ENCODE measurements at places on chromosomes 7 and 10. TPM values are rescaled to one million over a fixed set of nuclear protein-coding genes. Genes with fewer than 3 reads are reported as not detected.

GRCh38 chr10:7610651-7611389, 55.9 kb downstream of the ITIH5 start:
- no peaks in the 10 kb centered on the region for H3K36me3 ChIP-seq
- no peaks in the 10 kb centered on the region for H3K27me3 ChIP-seq
- no peak overlapping the region for H3K4me3 ChIP-seq

Gene CAV1
- 502 TPM for total RNA-seq

Gene ABCB4
- total RNA-seq, result not detected

Gene DNAJC12
- total RNA-seq, result 12.0 TPM

Gene GBF1
- total RNA-seq, result 59.9 TPM

DNA sequence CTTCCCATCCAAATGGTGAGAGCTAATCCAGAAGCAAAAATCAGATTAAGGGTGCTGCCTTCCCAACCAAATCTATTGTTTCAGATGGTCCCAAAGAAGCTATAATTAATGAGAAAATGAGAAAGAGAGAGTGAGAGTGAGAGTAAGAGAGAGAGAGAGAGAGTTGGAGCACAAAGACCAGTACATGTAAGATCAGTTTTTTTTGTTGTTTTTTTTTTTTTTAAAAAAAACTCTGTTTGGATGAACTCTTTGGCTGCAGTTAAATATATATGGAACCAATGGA, 305.6 kb downstream of the PTEN start:
- no peak overlapping the region for H3K4me3 ChIP-seq
- no peak for DNase-seq
- peaks cover 26% of the 10 kb centered on the region for H3K4me1 ChIP-seq
- no peaks in the 10 kb centered on the region for H3K36me3 ChIP-seq
- no peaks in the 10 kb centered on the region for H3K27me3 ChIP-seq

DNA sequence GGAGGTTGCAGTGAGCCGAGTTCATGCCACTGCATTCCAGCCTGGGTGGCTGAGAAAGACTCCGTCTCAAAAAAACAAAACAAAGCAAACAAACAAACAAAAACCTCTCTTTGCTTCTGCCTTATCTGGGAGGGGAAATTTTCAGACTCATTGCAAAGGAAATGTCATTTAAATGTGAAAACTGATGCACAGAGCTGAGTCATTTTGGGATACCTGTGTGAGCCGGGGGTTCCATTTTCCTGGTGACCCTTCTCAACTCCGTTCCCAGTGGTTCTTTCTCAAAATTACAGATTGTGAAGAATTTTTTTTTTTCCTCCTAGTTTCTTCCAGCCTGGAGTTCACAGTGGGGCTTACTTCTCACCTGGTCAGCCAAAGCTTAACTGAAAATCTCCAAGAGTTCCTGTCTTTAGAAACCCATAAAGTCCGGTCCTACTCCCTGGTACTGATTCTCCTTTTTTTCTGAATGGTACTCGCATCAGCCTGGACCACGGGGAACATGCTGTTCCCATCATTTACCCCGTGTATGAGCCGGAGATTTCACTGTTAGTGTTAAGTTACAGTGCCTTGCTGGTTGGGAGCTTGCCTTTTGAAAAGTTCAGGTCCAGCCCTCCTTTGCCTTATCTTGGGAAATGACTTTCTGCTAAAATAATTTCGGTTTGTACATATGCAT, 56.9 kb downstream of the RBM20 start:
- no peak overlapping the region for H3K4me3 ChIP-seq
- DNase-seq, result no peak
- H3K4me1 ChIP-seq, result peaks cover under 1% of the 10 kb centered on the region

Gene ITPRID1
- not detected for total RNA-seq

- DNase-seq, result peak; percentile 84
- H3K27ac ChIP-seq, result no peak overlapping the region
- peaks cover 86% of the 10 kb centered on the region for H3K27me3 ChIP-seq
- peaks cover 4% of the 10 kb centered on the region for H3K36me3 ChIP-seq
- peak overlapping the region; percentile 62 for H3K4me3 ChIP-seq
These were observed 755 bp downstream of the HOXA13 start for GRCh38 chr7:27198871-27199801.

GRCh38 chr7:88046839-88047573, 113.0 kb downstream of the ADAM22 start:
- H3K27me3 ChIP-seq, result peaks cover 3% of the 10 kb centered on the region
- H3K27ac ChIP-seq, result no peak overlapping the region
- no peak overlapping the region for H3K4me3 ChIP-seq
- no peak for DNase-seq
- H3K36me3 ChIP-seq, result no peaks in the 10 kb centered on the region
- H3K4me1 ChIP-seq, result peaks cover 1% of the 10 kb centered on the region

Gene CALML5
- total RNA-seq, result not detected

Gene ZPBP
- not detected for total RNA-seq

DNA sequence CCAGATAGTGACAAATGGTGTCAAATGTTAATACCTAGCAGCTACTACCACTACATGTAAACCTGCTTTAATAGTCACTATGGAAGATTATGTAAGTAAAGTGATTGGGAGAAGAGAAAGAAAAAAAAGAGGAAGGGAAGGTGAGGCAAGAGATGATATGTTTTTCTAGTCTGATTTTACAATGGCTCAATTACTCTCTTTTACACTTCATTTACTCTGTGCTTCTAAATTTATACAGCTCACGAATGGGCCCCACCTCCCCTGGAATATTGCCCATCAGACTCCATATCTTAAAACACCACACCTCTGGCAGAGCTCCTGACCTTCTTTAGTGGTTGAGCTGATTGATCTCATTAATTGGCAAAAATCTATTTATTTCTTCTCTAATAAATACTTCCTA, 28.0 kb upstream of the IKZF1 start:
- H3K27ac ChIP-seq, result no peak overlapping the region
- no peak for DNase-seq
- no peaks in the 10 kb centered on the region for H3K4me1 ChIP-seq
- no peak overlapping the region for H3K4me3 ChIP-seq
- H3K27me3 ChIP-seq, result peaks cover 12% of the 10 kb centered on the region

Gene FANK1
- 0.81 TPM for total RNA-seq

- no peaks in the 10 kb centered on the region for H3K4me1 ChIP-seq
- H3K4me3 ChIP-seq, result no peak overlapping the region
- no peak for DNase-seq
- no peaks in the 10 kb centered on the region for H3K27me3 ChIP-seq
These were observed 559.7 kb downstream of the TCERG1L start for GRCh38 chr10:130751851-130752250.

Gene ZNF22
- total RNA-seq, result 23.4 TPM

DNA sequence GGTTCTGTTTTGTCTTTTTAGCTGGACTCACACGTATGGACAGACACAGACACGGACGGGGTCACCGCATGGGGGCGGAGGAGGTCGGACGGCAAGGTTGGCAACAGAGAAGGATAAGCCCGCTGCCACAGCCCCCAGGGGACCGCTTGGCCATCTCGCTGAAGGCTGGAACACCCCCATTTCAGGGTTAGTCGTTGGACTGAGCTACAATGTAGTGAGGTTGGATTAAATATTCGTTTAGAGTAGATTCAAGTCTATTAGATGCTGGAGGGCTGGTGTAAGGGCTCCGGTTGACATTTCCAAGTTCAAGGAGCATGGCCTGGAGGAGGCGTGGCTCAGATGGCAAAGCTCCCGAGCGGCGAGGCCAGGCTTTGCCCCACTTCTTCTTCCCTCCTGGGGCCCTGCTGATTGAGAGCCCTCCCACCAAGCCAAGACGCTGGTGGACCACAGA, 35.2 kb downstream of the PPIF start:
- no peak overlapping the region for H3K4me3 ChIP-seq
- peak overlapping the region; percentile 90 for H3K27ac ChIP-seq
- H3K36me3 ChIP-seq, result peaks cover 6% of the 10 kb centered on the region
- no peaks in the 10 kb centered on the region for H3K27me3 ChIP-seq
- H3K4me1 ChIP-seq, result peaks cover 47% of the 10 kb centered on the region

DNA sequence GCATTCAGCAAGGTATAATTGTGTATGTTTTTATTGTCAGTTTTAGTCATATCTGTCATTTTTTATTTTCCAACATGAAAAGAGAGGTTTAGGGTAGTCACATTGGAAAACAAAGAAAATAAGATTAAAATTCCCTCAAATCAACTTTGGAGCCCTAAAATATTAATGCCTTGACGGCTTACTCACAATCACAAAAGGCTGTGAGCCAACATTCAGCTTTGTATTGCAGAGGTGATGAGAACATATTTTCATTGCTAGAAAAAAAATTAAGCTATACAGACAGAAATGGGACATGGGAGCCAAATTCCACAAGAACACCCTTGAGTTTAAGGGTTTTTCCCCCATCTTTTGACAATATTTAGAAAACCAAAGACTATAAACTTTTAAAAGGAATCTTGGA, 30.2 kb downstream of the CALD1 start:
- H3K27ac ChIP-seq, result peak overlapping the region; percentile 58
- H3K36me3 ChIP-seq, result peaks cover 73% of the 10 kb centered on the region
- H3K4me3 ChIP-seq, result no peak overlapping the region
- no peaks in the 10 kb centered on the region for H3K27me3 ChIP-seq
- no peak for DNase-seq

- no peaks in the 10 kb centered on the region for H3K36me3 ChIP-seq
- H3K4me1 ChIP-seq, result no peaks in the 10 kb centered on the region
- H3K27me3 ChIP-seq, result no peaks in the 10 kb centered on the region
- H3K4me3 ChIP-seq, result no peak overlapping the region
These were observed 83.7 kb upstream of the PPP2R2D start for GRCh38 chr10:131816941-131817700.

DNA sequence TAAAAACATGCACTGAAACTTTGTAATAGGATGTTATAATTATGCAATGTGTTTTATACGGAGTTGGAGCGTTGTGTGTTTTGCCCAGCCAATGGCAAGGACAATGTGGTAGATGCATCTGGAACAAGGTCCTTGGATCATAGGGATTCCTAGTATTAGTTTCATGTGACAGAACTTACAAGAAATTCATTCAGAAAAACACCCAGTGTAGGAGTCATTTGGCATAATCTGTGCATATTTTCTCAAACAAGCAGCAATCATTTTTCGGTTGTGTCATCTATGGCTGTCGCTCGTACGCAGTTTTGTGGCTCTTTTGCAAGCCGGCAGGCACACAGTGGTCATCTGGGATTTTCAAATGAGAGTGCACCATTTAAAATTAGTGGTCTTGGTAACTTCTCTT, 19.8 kb downstream of the CREB5 start:
- no peak overlapping the region for H3K4me3 ChIP-seq
- no peak overlapping the region for H3K27ac ChIP-seq
- no peaks in the 10 kb centered on the region for H3K27me3 ChIP-seq
- no peak for DNase-seq
- H3K4me1 ChIP-seq, result peaks cover 6% of the 10 kb centered on the region

GRCh38 chr7:108409146-108409545, 47.1 kb downstream of the NRCAM start:
- peaks cover 34% of the 10 kb centered on the region for H3K4me1 ChIP-seq
- H3K4me3 ChIP-seq, result no peak overlapping the region
- no peak overlapping the region for H3K27ac ChIP-seq
- no peak for DNase-seq
- H3K36me3 ChIP-seq, result peaks cover 4% of the 10 kb centered on the region

DNA sequence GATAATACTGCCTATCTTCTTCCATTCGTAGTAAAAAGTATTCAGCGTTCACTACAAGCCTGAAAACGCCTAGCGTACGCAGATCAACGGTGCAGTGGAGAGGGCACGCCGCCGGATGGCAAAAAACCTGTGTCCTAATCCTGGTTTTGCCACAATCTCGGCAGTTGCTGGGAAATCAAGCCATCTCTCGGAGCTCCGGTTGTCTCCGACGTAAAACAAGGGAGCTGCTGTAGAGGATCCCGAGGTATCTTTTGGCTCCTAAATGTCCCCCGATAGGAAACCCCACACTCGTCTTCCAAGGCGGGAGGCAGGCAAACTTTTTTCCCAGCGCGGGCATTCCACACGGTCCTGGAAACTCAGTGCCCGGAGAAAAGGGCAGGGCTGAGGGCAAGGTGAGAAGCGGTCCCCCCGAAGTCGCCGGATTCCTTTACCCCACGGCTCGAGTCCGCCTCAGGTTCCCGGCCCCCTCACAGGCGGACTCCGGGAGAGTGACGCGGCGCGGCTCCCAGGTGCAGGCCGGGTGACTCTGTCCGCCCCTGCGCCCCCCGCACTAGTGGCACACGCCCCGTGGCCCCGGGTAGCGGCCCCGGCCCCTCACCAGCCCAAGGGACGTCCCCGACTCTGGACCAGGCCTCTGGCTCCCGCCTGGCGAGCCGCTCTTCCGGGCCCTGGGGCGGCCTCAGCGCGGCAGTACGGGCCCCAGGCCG, 649 bp downstream of the IDE start:
- peaks cover 2% of the 10 kb centered on the region for H3K36me3 ChIP-seq
- peaks cover 28% of the 10 kb centered on the region for H3K4me1 ChIP-seq
- DNase-seq, result no peak
- H3K4me3 ChIP-seq, result peak overlapping the region; percentile 77
- peak overlapping the region; percentile 86 for H3K27ac ChIP-seq
- no peaks in the 10 kb centered on the region for H3K27me3 ChIP-seq

Gene SCART1
- 4.8 TPM for total RNA-seq

GRCh38 chr7:8068892-8069686, 100.5 kb downstream of the GLCCI1 start:
- no peak overlapping the region for H3K27ac ChIP-seq
- no peaks in the 10 kb centered on the region for H3K27me3 ChIP-seq
- H3K36me3 ChIP-seq, result peaks cover 13% of the 10 kb centered on the region
- peaks cover 30% of the 10 kb centered on the region for H3K4me1 ChIP-seq
- DNase-seq, result no peak
- no peak overlapping the region for H3K4me3 ChIP-seq

DNA sequence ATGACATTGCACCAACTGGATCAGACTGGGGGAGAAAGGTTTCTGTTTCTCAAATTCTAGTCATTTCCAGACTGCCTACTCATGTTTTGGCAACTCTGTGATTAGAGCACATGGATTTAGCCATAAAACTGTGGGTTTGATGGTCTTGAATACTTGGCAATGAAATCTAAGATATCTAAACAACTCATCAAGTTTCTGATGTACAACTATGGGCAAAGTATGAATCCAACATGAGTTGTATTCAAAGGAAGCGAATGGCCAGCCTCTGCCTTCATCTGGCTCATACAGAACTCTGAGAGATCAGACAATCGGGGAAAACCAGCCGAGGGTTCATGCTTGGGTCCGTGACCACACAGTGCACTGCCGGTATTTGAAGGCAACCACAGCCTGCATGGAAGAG, 144.3 kb downstream of the ADAM12 start:
- H3K36me3 ChIP-seq, result no peaks in the 10 kb centered on the region
- H3K4me1 ChIP-seq, result peaks cover 34% of the 10 kb centered on the region
- no peak overlapping the region for H3K27ac ChIP-seq
- H3K4me3 ChIP-seq, result no peak overlapping the region
- DNase-seq, result no peak
- no peaks in the 10 kb centered on the region for H3K27me3 ChIP-seq

Gene RNF32
- 1.7 TPM for total RNA-seq

Measured in osteocyte (in vitro differentiated cells).